Natural killer cell treated with Interleukin-12 subunit alpha and Interleukin-12 subunit beta and Interleukin-15 and Interleukin-18, amount 100 ng/mL, for 72 hours (primary cell): ENCODE measurements at places on chromosomes 13 and 19. TPM values are rescaled to one million over a fixed set of nuclear protein-coding genes. Genes with fewer than 3 reads are reported as not detected.

DNA sequence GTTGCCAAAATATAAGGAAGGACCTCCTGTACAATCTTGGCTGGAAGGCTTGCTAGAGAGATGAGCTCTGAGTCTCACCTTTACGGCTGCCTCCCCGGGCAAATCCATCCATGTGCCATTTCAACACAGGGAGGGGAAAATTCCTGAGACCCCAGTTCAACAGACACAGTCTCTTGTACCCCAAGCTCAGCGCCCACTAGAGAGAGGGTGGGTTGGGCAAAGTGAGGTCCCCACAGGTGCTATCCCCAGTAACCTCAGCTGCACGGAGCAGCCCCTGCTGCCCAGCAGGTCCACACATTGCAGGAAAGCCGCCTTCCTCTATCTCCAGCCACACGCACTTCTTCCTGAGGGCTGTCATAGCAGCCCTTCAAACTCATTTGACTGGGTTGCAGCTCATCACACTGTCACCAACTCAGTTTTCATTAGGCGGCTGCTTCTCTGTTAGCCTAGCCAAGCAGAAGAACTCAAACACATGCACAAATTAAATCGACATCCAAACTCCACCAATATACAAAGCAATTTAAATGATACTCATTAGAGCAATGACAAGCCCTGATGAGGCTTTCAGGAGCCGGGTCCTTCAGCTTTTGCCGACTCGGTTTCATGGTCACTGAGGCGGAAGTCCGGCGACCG lies 80.4 kb downstream of the TSHZ3 start:
- DNase-seq: no peak

DNA sequence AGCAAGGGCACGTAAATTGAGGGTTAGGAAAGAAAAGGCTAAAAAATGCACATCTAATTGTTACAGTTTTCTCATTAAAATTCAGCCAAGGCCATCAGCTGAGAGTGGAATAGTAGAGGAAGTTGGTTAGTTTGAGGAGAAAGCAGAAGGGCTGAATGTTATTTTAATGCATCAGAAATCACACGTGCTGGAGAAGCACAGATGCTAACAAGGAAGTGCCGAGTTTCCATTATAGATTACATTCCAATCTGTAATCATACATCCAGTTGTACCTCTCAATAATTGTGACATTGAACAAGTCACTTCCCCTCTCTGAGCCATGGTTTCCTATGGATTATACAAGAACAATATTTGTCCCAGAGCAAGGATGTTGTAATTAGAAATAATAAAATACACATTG lies 25.1 kb downstream of the FPR3 start:
- DNase-seq: no peak

- DNase-seq: no peak
These were observed 74.7 kb downstream of the GADD45B start for GRCh38 chr19:2550431-2551171.

- DNase-seq: no peak
These were observed 457.9 kb downstream of the FGF9 start for GRCh38 chr13:22128441-22129408.

DNA sequence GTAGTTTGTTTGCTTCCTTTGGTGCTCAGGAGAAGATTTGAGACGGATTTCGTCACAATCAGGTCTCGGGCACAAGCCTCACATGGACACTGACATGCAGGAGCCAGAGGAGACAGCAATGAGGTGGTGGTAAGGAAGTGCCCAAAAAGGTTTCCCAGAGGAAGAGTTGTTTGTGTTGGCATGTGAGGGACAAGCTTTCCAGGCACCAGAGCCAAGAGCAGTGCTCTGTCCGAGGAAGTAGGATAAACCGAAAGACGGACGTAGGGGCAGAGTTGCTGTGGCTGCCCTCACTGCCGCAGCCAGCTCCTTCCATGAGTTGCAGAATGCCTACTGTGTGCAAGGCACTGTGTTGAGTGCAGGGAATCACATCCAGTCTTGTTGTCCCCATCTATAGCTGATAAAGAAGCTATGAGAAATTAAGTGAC lies 27.7 kb downstream of the SAE1 start:
- DNase-seq: no peak

DNA sequence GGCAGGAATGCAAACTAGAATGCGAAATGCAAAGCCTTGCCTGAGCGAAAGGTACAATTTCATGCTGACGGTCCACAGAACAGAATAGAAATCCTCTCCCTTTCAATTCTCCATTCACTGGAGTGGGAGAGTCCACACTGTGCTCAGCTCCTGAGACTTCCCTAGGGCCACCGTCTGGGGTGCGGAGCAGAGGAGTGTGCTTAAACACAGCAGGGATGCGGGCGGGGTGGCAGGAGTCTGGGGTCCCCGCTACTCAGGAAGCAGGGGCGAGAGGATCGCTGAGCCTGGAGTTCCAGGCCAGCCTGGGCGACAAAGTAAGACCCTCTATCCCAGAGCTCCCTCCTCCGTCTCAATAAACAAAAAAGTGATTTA lies 552 bp upstream of the ZNF816 start:
- DNase-seq: no peak

GRCh38 chr19:2846180-2846894 lies 5.1 kb downstream of the ZNF555 start:
- no peak for DNase-seq

- no peak for DNase-seq
These were observed 231.8 kb downstream of the SHISA2 start for GRCh38 chr13:25819856-25820530.

DNA sequence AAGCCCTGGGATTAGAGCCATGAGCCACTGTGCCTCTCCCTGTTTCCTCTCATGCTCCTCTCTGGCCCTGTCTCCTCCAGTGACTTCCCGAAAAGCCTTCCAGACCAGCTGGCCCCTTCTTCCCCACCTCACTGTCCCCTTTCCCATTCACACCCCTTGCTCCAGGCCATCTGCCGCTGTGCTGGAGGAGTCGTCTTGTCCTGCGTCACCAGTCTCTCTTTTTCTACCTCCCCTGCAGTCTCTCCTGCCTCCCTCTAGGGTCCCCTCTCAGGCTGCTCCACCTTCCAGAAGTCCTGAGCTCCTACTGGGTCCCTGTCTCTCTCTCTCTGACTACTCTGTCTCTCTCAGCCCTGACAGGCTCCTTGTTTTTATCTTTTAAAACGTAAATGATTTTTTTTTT lies 5.3 kb upstream of the FFAR1 start:
- no peak for DNase-seq

DNA sequence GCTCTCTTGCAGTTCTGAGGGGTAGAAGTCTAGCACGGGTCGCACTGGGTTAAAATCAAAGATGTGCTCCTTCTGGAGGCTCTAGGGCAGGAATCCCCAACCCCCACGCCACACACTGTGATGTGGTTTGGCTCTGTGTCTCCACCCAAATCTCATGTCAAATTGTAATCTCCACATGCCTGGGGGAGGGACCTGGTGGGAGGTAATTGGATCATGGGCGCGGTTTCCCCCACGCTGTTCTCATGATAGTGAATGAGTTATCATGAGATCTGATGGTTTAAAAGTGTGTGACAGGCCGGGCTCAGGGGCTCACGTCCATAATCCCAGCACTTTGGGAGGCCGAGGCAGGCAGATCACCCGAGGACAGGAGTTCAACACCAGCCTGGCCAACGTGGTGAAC lies 26.6 kb upstream of the CALM3 start:
- no peak for DNase-seq

DNA sequence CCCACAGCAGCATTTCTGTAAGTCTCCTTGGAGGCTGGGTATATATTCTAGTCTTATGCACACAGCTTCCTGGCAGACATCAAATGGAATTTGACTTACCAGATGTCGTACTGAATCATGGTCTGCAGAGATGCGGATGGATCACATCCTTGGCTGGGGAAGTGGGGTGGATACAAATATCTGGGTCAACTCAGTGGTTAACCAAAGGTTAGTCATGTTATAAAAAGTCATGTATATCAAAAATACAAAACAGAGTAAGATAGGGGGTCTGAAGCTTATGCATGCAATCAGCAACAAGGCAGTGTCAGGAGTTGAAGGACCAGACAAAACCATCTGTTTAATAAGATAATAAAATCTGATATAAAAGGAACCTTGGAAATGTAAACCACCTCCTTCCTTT lies 61.9 kb downstream of the WASF3 start:
- no peak for DNase-seq

GRCh38 chr19:13985771-13986347 lies 20.3 kb downstream of the RFX1 start:
- DNase-seq: no peak

- DNase-seq: no peak
These were observed 806 bp downstream of the MAST1 start for GRCh38 chr19:12838886-12839756.

- no peak for DNase-seq
These were observed 32.2 kb upstream of the KLF12 start for GRCh38 chr13:74166261-74167004.

Gene SELENOV
- not detected for total RNA-seq

Gene ZNF524
- total RNA-seq: 14.7 TPM

Gene PSPN
- total RNA-seq: 1.9 TPM

Gene TMEM59L
- total RNA-seq: not detected

Gene STOML3
- not detected for total RNA-seq

Gene ZNF677
- 2.2 TPM for total RNA-seq

Gene METTL21C
- total RNA-seq: not detected
